CD4-positive, alpha-beta T cell treated with Interleukin-17A for 1 hour (primary cell): ENCODE measurements at places on chromosomes 7 and 10.

- DNase-seq = no peak
These were observed 3.7 kb downstream of the TRIL start for GRCh38 chr7:28954471-28954870.

- no peak for DNase-seq
These were observed 334.1 kb downstream of the GLRX3 start for GRCh38 chr10:130470286-130470685.

DNA sequence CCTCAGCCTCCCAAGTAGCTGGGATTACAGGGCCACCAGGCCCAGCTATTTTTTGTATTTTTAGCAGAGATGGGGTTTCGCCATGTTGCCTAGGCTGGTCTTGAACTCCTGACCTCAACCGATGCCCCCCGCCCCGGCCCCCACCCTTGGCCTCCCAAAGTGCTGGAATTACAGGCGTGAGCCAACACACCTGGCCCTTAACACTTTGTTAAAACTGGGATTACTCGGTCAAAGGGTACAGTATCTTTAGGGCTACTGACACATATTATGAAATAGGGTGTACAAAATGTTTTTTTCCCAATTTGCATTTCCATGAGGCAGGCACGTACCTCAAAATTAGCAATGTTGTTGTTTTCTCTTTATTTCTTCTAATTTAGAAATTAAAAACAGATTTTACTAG is 11.5 kb downstream of the NUDT5 start:
- no peak for DNase-seq

DNA sequence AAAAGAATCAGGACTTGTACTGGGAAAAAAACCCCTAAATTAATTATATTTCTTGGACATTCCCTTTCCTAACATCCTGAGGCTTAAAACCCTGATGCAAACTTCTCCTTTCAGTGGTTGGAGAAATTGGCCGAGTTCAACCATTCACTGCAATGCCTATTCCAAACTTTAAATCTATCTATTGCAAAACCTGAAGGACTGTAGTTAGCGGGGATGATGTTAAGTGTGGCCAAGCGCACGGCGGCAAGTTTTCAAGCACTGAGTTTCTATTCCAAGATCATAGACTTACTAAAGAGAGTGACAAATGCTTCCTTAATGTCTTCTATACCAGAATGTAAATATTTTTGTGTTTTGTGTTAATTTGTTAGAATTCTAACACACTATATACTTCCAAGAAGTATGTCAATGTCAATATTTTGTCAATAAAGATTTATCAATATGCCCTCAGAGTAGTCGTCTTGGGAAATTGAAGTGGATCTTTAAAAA is 6.6 kb downstream of the EMX2 start:
- no peak for DNase-seq

GRCh38 chr10:48454302-48455054 is 148.0 kb downstream of the MAPK8 start:
- DNase-seq = no peak

- DNase-seq = no peak
These were observed 207.2 kb downstream of the SKAP2 start for GRCh38 chr7:26657206-26657641.

GRCh38 chr7:79454361-79454960 is 994 bp upstream of the MAGI2 start:
- no peak for DNase-seq

DNA sequence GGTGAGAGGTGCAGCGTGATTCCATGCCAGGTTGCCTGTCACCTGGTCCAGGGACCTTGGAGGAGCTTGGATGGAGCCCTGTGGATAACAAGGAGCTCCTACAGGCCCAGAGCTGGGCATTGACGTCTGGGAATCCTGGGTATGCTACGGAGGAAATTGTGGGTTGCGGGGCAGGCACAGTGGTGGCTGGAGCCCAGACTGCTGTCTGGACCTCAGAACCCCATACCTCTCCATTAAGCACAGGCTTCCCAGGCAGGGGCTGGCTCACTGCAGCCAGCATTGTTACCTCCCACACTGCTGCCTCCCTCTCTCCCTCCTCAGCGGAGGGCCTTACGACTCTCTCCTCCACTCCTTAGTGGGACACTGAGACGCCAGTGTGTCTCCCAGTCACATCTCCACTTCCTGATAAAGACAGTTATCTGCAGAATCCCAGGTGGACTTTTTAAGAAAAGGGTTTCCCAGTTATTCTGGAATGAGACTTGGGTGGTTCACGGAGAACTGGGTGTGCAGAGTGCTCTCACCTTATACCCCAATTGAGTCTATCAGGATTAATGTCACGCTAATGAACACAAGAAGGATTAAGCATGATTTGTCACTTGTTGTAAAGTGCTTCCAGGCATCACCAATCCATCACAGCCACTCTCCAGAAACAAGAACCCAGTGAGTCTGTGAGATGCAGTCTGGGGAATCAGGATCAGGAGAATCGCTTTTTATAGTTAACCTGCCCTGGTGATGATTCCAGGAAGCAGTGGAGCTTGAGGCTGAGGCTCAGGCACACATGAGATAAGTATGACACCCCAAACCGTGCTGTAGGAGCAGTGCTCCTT is 309.4 kb downstream of the RPS24 start:
- no peak for DNase-seq

DNA sequence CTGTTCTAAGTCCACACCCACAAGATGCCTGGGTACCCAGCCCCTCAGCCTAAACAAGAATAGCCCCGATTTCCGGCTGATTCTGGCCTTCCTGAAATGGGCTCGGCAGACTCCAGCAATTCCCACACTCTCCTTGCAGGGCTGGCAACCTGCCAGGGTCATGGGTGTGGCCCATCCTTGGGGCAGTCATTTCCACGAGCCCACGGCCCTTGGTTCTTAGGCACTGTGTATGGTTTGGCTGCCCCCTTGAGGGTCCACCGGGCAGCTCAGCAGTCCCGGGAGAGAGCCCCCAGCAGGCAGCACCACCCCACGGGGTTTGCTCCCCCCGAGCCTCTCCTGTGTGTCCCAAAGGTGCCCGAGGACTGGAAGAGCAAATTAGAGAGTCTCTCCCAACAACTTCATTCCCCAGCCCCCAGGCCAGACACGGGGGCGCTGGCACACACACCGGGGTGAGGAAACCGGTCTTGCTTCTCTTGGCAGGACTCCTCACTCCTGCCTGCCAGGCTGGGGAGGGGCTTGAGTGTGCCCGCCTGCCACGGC is 142.2 kb downstream of the EMX2 start:
- DNase-seq = no peak

- no peak for DNase-seq
These were observed 51.2 kb downstream of the SRPK2 start for GRCh38 chr7:105337529-105337928.

GRCh38 chr10:24882047-24882698 is 70.2 kb downstream of the PRTFDC1 start:
- DNase-seq = peak; percentile 69

- DNase-seq = no peak
These were observed 153.7 kb downstream of the SH2D4B start for GRCh38 chr10:80691441-80691840.

GRCh38 chr7:74084722-74085578 is 1.3 kb downstream of the LIMK1 start:
- no peak for DNase-seq

DNA sequence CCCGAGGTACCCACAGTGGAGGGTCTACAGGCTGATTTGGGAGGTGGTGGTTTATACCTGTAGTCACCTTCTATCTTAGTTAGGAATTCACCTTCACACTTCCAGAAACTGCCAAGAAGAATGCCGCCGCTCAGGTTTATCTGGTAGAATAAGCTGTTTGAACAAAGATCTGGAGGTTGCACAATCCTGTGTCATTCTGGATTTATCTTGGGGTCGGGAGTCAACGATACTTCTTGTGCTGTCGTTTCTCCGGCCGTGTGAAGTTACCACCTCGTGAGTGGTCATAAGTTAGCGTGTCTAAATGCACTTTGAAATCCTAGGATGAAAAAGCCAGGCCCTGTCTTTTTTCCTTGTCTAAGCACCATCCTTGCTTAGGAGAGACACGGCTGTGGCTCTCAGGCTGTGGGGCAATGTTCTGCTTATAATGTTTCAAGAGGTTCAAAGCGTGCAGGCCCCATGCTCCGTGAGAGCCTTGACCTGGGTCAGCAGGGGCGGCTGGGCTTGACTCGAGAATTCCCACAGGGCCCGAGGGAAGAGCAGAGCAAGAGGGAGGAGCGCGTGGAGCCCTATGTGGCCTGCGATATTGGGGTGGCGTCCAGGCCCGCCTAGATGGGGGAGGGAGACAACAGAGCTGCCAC is 35.5 kb downstream of the GRIFIN start:
- DNase-seq = no peak

DNA sequence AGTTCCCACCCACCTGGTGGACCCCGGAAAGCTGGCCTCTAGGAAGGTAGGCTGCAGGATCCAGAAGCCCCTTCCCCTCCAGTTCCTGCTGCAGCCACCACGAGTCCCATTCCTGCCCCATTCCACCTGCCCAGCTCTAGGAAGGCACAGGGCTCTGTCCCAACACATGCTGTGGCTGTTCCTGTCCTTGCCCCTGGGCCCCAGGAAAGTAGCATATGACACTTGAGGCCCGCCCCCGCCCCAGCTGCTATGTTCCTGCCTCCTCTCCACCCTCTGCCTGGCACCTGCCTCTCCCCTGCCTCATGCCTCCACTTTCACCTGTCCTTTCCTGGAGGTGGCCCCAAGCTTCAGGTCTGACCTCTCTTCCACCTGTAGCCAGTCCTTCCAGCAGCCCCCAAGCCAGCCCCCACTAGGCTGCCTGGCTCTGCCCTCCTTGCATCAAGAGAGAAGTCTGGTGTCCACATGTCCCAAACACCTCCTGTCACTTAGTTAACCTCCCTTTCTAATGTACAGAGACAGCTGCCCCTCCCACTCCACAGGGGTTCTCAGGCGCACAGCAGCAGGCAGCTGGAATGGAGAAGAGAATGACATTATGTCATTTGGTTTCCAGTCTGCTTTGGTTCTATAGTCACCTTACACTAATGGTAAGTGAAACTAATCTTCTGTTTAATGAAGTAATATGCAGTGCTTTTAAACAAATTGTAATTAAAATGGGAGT is 22.7 kb downstream of the YKT6 start:
- no peak for DNase-seq

GRCh38 chr10:84654671-84655070 is 326.3 kb downstream of the CCSER2 start:
- no peak for DNase-seq

GRCh38 chr10:100693821-100694220 is 51.6 kb upstream of the PAX2 start:
- no peak for DNase-seq

DNA sequence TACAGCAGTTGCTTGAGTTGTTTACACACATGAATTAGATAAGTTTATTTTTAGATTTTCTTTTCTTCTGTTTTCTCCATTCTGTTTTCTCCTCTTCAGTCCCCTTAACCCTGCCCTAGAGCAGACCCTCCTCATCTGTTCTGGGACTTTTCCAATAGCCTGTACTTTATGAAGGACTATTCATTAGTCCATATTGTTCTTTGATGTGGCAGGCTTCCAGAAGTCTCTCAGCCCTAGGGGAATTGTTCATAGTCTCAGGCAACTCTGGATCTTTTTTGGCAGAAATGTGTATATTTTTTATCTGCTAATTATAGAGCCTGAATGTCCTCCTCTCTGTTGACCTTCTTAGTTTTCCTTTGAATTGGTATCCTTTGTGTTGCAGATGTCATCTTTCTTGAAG is 25.4 kb downstream of the KAT6B start:
- no peak for DNase-seq

GRCh38 chr10:88459530-88459929 is 123.6 kb downstream of the RNLS start:
- DNase-seq = no peak

DNA sequence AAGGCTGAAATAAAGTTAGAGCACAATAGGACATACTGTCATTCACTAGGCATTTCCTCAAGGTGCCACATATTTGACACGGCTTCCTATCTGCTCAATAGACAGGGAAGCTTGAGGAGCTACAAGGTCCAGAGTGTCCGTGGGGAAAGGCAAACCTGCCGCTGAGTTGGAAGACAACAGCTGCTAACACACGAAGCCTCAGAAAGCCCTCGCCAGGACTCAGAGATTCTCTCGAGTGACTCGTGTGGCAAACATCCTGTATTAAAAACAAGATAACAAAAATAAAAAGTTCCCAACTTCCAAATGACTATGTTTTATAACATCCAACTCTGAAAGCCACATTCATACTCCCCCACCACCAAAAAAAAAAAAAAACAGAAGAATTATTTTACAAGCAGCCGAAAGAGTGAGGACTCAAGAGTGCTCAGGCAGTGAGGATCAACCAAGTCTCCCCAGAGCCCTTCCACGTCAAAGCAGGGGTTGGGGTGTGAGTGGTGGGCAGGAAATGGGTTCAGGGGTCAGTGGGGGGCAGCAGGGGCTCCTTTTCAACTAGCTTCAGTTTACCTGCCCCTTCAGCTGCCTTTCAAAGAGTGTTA is 67.6 kb downstream of the STK17A start:
- DNase-seq = peak; percentile 39

DNA sequence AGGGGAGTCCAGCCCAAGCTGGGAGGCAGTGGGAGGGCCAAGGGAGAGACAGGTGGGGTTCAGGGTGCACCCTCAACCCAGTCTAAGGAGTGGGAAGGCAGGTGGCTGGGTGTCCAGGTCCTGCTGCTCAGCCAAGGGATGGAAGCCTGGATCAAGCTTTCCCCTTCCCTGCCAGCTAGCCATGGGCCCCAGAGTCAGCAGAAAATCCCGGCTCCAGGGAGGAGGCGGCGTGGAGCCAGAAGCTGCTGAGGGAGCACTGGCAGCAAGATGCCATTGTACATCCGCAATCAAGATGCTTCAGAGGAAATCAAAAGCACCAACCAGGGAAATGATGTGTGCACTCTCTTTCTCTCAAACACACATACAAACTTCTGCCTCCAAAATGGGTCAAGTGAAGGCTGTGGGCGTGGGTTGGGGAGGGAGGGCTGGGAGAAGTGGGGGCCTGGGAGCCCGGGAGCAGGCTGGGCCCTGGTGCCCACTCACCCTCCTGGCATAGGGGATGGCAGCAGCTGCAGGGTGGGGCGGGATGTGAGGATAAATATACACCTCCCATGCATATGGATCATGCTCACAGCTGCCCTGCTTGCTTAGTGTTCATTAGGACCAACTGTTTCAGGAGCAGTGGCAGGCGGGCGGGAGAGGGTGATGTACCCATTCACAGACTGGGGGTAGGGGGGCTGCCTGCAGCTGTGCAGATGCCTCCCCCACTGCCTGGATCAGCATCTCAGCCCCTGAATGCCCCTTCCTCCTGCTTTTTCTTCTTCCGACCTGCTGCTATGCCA is 24.2 kb downstream of the TRIM8 start:
- DNase-seq = no peak

- DNase-seq = no peak
These were observed 27.7 kb downstream of the HIP1 start for GRCh38 chr7:75711076-75711475.

- DNase-seq = no peak
These were observed 43.2 kb downstream of the GSDME start for GRCh38 chr7:24713850-24714675.

DNA sequence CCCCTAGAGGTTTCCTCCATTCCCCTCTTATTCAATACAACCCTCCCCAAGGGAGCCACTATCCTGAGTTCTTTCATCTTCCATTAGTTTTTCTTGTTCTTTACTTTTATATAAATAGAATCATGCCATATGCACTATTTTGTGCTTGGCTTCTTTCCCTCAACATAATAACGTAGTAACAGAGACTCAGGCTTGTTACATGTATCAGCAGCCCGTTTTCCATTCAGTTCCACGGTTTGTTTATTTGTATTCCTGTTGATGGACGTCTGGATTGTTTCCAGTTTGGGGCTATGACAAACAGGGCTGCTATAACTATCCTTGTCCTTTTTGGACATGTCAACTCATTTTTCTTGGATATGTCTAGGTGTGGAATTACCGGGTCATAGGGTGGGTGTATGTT is 264.4 kb upstream of the MKI67 start:
- no peak for DNase-seq
